ENCODE measurements at places on chromosomes 7 and 10.

GRCh38 chr7:132295175-132295574 is 281.1 kb downstream of the PLXNA4 start:
- H3K27me3 ChIP-seq, result no peaks in the 10 kb centered on the region
- no peak overlapping the region for H3K27ac ChIP-seq
- no peak overlapping the region for H3K4me3 ChIP-seq
- DNase-seq, result no peak
- no peaks in the 10 kb centered on the region for H3K4me1 ChIP-seq

DNA sequence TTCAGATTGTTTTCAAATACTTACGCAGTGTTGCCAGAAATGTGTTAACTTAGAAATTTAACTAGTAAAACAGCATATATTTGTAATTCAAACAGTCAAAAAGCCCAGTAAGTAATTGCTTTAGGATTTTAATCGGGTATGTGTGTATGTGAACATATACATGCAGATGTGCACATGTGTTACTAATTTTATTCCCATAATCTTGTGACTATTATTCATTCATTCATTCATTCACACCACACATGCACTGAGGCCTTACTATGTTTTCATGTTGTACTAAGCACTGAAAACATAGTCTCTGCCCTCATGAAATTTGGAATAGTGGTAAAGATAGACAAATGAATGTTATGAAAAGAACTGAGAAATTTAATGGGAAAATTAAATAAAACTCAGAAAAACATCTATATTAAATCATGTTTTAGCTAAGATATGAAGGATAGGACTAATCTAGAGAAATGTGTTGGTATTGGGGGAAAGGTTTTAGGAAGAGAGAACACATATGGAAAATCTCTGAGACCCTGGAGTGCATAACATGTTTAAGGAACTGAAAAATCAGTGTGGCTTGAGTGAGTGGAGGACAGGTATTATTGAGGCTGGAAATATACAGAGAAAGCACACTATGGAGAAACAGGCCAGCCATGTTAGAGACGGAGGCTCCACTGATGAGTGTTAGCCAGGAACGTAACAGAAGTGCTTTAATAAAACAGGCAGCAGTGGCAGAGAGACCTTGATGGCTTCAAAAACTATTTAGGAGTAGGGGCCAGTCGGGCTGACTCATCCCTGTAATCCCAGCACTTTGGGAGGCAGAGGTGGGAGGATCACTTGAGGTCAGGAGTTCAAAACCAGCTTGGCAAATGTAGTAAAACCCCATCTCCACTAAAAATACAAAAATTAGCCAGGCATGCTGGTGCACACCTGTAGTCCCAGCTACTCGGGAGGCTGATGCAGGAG is 80.3 kb downstream of the HDAC9 start:
- H3K36me3 ChIP-seq, result no peaks in the 10 kb centered on the region
- no peak overlapping the region for H3K4me3 ChIP-seq
- H3K4me1 ChIP-seq, result no peaks in the 10 kb centered on the region
- H3K27ac ChIP-seq, result no peak overlapping the region

GRCh38 chr10:30490289-30491000 is 56.5 kb downstream of the MAP3K8 start:
- no peak for DNase-seq
- H3K27me3 ChIP-seq, result no peaks in the 10 kb centered on the region
- peaks cover 7% of the 10 kb centered on the region for H3K4me1 ChIP-seq
- H3K4me3 ChIP-seq, result no peak overlapping the region
- no peaks in the 10 kb centered on the region for H3K36me3 ChIP-seq

GRCh38 chr7:76267894-76268183 is 34.6 kb upstream of the HSPB1 start:
- H3K36me3 ChIP-seq, result no peaks in the 10 kb centered on the region
- peaks cover 9% of the 10 kb centered on the region for H3K4me1 ChIP-seq
- H3K27me3 ChIP-seq, result peaks cover 11% of the 10 kb centered on the region
- no peak for DNase-seq

DNA sequence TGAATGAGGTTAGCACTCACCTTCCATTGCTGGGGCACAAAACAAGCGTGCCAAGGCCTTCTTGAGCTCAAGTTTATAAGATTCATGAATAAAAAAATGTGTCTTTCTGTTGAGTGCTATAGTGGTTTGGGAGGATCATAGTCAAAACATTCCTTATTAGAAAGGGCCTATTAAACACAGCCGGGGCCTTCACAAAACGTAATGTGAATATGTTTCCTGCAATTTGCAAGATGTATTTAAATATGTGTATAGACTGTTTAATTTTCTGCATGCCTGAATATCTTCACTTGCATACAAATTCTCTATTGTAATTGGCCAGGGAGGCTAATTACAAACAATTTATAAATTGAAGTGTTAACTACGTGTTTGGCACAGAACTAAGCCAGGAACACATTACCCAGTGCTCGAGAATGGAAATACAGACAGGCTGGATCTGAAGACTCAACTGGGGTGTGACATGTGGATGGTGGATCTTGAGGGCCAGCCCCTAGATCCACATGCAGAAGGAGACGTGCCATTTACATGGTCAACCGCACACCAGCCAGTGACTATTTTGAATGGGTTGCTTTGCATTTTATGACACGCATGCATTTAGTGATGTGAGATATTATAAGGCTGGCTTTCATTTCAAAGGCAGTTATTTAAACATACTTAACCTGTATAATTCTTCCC is 31.3 kb downstream of the LYZL2 start:
- no peaks in the 10 kb centered on the region for H3K4me1 ChIP-seq
- no peak overlapping the region for H3K4me3 ChIP-seq
- no peak overlapping the region for H3K27ac ChIP-seq
- no peak for DNase-seq

- no peaks in the 10 kb centered on the region for H3K27me3 ChIP-seq
- H3K36me3 ChIP-seq, result no peaks in the 10 kb centered on the region
- no peaks in the 10 kb centered on the region for H3K4me1 ChIP-seq
- DNase-seq, result no peak
Measured at GRCh38 chr7:134509010-134509409, 18.4 kb upstream of the AKR1B10 start.

- DNase-seq, result peak; percentile 58
- H3K36me3 ChIP-seq, result no peaks in the 10 kb centered on the region
- no peak overlapping the region for H3K27ac ChIP-seq
- no peaks in the 10 kb centered on the region for H3K27me3 ChIP-seq
- no peaks in the 10 kb centered on the region for H3K4me1 ChIP-seq
- H3K4me3 ChIP-seq, result no peak overlapping the region
Measured at GRCh38 chr10:12727832-12728215, 273.7 kb downstream of the CCDC3 start.

- no peaks in the 10 kb centered on the region for H3K36me3 ChIP-seq
- H3K4me1 ChIP-seq, result no peaks in the 10 kb centered on the region
- no peak for DNase-seq
Measured at GRCh38 chr7:55521917-55522902, 50.1 kb downstream of the VOPP1 start.

DNA sequence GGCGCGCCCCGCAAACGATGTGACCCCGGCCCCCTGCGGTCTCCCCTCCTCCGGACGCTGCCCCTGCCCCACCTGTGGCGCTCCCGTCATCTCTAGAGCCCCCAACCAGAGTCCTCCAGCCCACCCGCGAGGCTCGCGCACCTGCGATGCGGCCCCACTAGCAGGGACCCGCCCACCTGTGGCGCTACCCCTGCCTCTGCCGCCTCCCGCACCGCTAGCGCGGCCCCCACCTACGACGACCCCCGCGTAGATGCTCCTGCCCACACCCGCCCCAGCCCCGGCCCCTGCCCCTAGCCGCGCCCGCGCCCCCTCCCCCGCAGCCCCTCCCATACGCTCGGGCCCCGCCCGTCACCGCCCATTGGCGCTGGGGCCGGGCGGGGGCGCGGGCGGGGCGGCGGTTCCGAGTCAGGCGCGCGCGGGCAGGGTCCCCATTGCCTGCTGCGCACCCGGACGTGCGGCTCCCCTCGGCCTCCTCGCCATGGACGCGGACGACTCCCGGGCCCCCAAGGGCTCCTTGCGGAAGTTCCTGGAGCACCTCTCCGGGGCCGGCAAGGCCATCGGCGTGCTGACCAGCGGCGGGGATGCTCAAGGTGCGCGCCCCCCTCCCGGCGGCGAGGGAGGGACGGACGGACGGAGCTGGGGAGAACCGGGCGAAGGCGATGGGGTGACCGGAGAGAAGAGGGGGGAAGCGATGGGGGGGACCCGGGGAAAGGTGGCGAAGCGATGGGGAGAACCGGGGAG is at the start of gene PFKP:
PFKP (plus strand) TSS at position 431 of the 741 bp plus-strand sequence; CDS start at position 479, 48 bp downstream.
- no peaks in the 10 kb centered on the region for H3K27me3 ChIP-seq
- no peaks in the 10 kb centered on the region for H3K36me3 ChIP-seq
- H3K4me1 ChIP-seq, result peaks cover 9% of the 10 kb centered on the region
- H3K27ac ChIP-seq, result peak within 1 kb of the TSS; percentile 58

DNA sequence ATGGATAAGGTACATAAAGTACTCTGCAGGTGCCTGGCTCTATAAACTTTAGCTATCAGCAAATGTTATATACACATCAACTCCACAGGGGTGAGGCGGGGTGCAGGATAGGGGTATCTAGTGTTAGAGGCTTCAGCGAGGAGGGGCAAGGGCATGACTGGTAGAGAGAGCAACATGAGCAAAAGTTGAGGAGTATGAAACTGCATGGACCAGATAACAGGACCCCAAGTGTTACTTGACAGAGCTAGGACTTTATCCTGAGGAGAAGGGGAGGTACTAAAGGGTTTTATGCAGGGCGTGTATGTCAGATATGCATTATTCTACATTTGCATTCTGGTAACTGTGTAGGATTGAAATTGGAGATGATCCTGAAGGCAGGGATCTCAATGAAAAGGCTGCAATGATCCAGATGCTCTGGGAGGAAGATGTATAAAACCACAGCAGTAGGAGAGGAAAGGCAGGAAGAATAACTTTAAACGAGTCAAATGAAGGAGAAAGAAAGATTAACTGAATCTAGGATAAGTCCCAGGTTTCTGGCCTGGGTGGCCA is 109.8 kb upstream of the FAM133B start:
- no peaks in the 10 kb centered on the region for H3K36me3 ChIP-seq
- peak overlapping the region; percentile 29 for H3K27ac ChIP-seq
- H3K4me3 ChIP-seq, result no peak overlapping the region
- H3K27me3 ChIP-seq, result no peaks in the 10 kb centered on the region

DNA sequence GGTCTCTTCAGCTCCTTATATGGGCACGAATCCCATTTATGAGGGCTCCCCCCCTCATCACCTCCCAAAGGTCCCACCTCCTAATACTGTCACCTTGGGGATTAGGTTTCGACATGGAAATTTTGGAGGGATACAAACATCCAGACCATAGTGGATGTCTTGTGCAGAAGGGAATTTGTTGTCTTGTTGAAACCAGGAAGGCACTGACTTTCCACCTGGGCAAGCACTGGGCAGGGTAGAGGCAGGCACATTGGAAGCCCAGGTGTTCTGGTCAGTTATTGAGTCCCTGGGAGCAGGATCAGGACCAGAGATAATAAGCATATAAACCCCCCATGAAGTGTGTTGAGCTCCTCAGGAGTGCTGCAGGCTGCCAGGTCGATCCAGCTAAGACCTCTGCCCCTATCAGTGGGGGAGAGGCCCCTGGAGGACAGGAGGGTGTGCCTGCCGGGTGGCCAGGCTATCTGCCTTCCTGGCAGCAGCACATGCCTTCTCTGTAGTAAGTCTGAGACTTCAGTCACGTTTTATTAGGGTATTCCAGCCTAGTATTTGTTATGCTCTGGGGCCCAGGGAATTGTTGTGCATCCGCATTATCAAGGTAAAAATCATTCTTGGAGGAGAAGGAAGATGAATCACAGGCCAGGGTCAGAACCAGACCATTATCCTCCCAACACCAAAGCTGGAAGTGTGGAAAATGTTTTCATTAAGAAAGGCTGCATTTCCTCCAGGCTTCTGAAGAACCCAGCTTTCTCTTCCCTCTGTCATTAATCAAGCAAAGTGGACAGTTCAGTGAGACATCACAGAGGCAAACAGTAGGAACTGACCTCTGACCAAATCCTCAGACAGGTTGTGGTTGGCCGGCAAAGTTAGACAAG is 503.1 kb downstream of the GRID1 start:
- H3K27ac ChIP-seq, result no peak overlapping the region
- H3K27me3 ChIP-seq, result no peaks in the 10 kb centered on the region
- H3K36me3 ChIP-seq, result no peaks in the 10 kb centered on the region
- no peak overlapping the region for H3K4me3 ChIP-seq

DNA sequence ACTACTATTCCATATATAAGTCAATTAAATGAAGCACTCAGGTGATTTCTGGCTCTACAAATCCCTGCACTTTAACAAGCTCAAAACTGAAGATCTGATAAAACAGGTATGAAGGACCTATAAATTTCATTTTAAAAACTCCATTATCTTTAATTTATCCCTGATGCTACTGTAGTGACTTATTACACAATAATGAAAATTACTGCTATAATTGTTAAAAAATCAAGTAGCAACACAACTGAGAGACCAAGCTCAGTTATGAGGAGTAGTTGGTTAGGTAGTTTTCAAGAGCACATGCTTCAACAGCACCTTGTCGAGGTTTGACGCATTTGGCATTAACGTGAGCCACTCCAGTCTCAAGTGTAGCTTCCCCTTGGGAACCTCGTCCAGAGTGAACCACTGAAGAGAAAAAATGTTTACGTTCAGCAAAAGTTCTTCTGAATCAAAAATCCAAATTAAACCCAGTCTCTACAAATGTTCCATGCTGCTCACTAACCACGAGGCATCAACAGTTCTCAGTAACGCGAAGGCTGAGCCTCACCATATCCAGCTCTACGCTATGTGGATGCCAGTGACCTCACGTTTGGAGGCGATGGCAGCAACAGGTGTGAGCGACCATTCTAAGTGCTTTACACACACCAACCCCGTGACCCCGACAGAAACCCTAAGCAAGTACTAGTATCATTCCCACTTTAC is 55.3 kb upstream of the NCAPG2 start:
- H3K4me3 ChIP-seq, result no peak overlapping the region
- no peaks in the 10 kb centered on the region for H3K4me1 ChIP-seq
- no peaks in the 10 kb centered on the region for H3K36me3 ChIP-seq
- no peaks in the 10 kb centered on the region for H3K27me3 ChIP-seq
- H3K27ac ChIP-seq, result no peak overlapping the region
- no peak for DNase-seq

- H3K36me3 ChIP-seq, result peaks cover 19% of the 10 kb centered on the region
- H3K27ac ChIP-seq, result no peak overlapping the region
- no peak for DNase-seq
- no peak overlapping the region for H3K4me3 ChIP-seq
Measured at GRCh38 chr10:31522820-31523219, 203.8 kb downstream of the ZEB1 start.

GRCh38 chr10:79286318-79286951 is 60.8 kb upstream of the PPIF start:
- no peaks in the 10 kb centered on the region for H3K36me3 ChIP-seq
- H3K27me3 ChIP-seq, result no peaks in the 10 kb centered on the region
- peak; percentile 94 for DNase-seq
- peaks cover 50% of the 10 kb centered on the region for H3K4me1 ChIP-seq
- no peak overlapping the region for H3K4me3 ChIP-seq
- peak overlapping the region; percentile 32 for H3K27ac ChIP-seq

- DNase-seq, result no peak
- no peaks in the 10 kb centered on the region for H3K36me3 ChIP-seq
- H3K27me3 ChIP-seq, result no peaks in the 10 kb centered on the region
- no peak overlapping the region for H3K27ac ChIP-seq
- no peak overlapping the region for H3K4me3 ChIP-seq
Measured at GRCh38 chr10:52438119-52438518, 124.0 kb downstream of the DKK1 start.

- H3K27ac ChIP-seq, result no peak overlapping the region
- no peak for DNase-seq
- no peaks in the 10 kb centered on the region for H3K27me3 ChIP-seq
- no peak overlapping the region for H3K4me3 ChIP-seq
Measured at GRCh38 chr10:28594406-28594805, 61.5 kb downstream of the WAC start.

GRCh38 chr7:27616914-27617548 is 45.7 kb downstream of the HIBADH start:
- H3K27me3 ChIP-seq, result no peaks in the 10 kb centered on the region
- H3K27ac ChIP-seq, result no peak overlapping the region
- no peak overlapping the region for H3K4me3 ChIP-seq

GRCh38 chr7:74266191-74266963 is 12.2 kb upstream of the RFC2 start:
- H3K36me3 ChIP-seq, result no peaks in the 10 kb centered on the region
- no peaks in the 10 kb centered on the region for H3K4me1 ChIP-seq
- DNase-seq, result no peak
- no peak overlapping the region for H3K4me3 ChIP-seq
- H3K27ac ChIP-seq, result no peak overlapping the region
